Activated CD4-positive, alpha-beta T cell treated with anti-CD3 and anti-CD28 coated beads, Interleukin-2, amount 50 U/mL, for 4 hours (primary cell): ENCODE measurements at places on chromosomes 16 and 17.
A peak's percentile ranks its signal among the peaks of the same experiment; 100 is the strongest.

- DNase-seq: no peak
Measured at GRCh38 chr16:30802936-30803335, 15.9 kb upstream of the ZNF629 start.

DNA sequence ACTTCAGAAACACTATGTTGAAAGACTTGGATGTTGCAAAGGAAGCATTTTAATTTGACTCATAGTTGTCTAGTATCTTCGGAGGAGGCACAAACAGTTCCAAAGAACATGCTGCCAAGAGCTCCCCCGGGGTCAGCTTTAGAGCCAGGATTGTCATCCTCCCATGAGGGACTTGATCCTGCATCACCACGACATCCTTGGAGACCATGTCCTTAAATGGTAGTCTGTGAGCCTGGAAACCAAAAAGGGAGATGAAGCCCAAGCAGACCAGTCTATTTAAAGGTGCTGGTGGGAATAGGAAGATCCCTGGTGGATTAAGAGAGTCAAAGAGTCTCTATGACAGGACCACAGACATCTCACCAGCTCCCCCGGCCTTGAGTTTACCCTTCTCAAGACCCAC is 33.3 kb upstream of the DYNLRB2 start:
- DNase-seq: no peak

DNA sequence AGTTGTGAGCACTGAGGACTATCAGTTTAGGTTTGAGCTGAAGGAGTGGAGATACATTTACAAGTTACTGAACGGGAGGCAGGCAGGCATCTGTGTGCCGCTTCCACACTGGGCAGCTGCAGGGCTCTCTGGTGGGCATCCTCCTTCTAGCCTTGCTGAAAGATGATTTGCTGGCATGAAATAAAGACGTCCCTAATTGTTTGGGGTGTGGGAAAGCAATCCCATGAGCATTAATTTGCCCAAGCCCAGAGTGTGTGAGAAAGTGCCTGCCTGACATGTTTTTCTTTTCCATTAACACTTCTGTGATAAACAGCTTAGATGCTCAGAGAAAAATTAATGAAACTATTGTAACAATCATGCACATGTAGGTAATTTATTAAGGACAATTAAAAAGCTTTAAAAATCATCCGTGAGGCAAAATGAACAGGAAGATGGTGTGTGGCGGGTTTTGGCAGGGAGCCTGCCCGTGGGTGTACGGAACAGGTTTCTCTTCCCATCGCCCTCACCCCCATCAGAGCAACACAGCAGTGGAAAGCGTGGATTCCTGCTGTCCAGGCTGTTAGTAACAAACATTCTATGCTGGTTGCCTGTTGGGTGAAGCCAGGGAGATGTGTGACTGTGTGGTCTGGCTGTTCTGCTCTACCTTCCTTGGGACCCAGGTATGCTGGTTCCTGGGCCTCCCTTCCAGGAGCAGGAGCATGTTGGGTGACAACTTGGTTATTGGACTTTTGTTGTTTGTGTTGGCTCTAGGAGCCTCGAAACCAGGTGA is 191.9 kb downstream of the MSI2 start:
- DNase-seq: no peak

DNA sequence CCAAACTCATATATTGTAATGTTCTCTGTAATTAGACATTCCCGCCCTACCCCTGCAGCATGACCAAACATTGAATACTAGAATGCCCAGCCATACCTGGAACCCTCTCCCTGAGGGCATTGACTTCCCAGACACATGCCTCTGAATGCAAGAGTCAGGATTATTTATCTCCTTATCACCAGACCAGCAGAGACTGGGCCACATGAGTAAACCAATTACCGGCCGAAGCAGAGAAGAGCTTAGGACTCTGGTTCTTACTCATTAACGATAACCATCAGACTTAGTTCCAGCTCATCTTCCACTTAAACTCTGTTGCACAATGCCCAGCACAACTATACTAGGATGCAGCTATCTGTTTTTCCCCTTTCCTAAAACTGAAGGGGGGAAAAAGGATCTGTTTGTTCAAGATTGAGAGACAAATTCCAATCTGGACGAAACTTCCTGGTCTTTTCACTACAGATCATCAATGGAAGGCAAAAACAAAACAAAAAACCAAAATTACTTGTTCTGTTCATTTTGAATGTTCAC is 88.2 kb upstream of the CORO6 start:
- DNase-seq: no peak

DNA sequence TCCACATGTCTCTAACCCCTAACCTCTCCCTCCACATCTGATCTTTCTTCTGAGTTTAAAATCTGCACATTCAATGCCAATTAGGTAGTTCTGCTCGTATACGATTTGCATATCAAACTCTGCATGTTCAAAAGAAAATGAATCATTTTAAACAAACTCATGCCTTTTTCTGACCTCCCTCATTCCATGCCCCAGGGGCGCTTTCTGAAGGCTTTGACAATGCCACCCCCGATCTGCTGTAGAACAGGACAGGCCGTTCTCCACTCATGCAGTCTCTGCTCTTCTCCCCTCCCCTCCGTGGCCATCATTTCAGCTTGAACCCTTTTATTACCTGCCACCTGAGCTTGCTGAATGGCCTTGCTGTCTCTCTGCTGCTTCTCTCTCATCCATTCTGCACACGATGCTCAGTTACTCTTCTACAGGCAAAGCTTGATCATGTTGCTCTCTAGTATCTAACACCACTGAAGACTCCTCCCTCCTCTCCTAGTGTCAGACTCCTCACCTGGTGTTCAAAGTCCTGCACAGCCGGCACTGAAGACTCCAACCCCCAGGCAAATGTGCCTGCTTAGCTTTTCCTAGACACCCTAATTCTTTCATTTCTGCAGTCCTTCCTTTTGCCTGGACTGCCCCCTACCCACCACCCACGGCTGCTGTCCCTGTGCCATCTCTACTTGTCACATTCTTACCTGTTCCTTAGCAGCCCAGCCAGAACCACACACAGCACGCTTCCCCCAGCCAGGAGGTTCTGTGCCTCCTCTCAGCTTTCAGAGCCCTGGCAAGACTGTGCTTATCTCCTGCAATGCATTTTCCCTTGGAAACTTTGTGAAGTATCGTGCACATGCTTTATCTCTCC is 6.2 kb downstream of the TMEM238L start:
- no peak for DNase-seq

GRCh38 chr17:78357672-78358537 is 2.0 kb downstream of the SOCS3 start:
- no peak for DNase-seq

DNA sequence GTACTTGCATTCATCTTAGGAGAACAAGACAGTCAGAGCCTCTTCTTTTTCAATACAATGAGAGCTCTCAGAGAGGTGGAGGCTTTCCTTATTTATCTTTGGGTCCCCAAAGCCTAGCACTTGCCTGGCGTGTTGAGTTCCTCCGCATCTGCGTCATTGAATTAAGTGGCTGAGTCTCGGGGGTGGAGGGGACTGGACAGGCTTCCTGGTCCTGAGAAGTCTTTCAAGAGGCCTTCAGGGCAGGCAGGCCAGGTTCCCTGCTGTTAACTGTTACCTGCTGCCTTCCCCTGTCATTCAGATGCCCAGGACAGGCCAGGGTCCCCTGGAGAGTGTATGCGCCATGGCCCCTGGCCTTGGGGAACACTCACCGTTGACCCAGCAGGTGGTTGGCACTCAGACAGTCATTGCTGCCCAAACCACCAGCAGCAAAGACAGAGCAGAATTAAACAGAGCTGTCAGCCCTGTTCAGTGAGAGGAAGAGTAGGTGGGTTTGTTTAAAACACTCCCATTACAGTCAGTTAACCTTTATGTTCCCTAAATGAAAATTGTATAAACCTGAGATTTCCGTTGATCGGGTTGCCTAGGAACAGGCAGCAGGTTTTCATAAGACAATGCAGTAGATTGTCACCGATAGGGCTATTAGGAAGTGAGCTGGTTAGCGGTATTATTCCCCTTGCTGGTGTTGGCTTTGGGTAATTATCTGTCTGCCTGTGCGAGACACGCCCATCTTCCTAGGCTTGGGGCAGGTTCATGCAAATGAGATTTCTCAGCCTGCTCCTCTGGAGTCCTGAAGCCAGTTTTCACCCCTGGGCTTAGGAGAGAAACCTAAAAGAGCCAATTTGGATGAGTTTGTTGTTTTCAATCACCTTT is 132.7 kb downstream of the CCDC182 start:
- no peak for DNase-seq

DNA sequence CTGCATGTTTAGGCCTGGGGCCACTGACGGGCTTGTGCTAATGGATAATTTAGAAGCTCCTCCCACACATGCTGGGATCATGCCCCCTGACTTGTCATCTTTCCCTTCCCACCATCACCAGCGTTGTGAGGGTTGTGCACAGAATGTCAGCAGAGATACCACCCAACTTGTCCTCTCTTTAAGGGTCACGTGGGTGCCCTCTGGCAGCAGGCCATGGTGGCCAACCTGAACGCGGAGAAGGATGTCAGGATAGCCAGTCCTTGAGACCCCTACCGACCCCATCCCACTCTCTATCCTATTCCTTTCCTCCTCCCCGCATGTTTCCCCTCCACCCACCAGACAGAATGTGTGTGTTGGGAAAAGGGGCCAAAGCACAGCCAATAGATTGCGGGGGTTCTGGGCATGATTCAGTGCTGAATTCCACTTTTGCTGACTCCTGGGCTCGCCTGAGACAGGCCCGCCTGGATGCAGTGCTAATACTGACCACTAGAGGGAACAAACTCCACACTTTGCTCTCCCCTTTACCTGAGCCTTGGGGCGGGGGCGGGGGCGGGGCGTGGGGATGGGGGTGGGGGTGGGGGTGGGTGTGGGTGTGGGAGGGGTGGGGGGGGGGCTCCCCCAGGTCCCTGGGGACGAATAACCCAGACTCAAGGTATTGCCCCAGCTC is at the start of gene GH2:
Gene GH2 (minus strand): TSS at position 10 of the 667 bp plus-strand sequence. CDS start 143 bp downstream, outside the sequence.
- DNase-seq: peak; percentile 61

- no peak for DNase-seq
Measured at GRCh38 chr17:81927152-81927652, 333 bp downstream of the MAFG start.

GRCh38 chr16:56617212-56618085 is 8.1 kb upstream of the MT1E start:
- DNase-seq: no peak
